ENCODE measurements at places on chromosomes 3 and 15. TPM values are rescaled to one million over a fixed set of nuclear protein-coding genes. Genes with fewer than 3 reads are reported as not detected.

KLF15 gene
- total RNA-seq, result 2.0 TPM

GOLGA6L7 gene
- not detected for total RNA-seq

BMF gene
- 2.9 TPM for total RNA-seq

ZNF385D gene
- 17.5 TPM for total RNA-seq

ACKR2 gene
- not detected for total RNA-seq

SLC28A2 gene
- not detected for total RNA-seq

THBS1 gene
- total RNA-seq, result 57.1 TPM

LRRIQ4 gene
- total RNA-seq, result 0.82 TPM

EIF5A2 gene
- 7.7 TPM for total RNA-seq

ROBO2 gene
- total RNA-seq, result 245 TPM

SPRED1 gene
- 70.9 TPM for total RNA-seq

POTEB2 gene
- total RNA-seq, result not detected

SPESP1 gene
- total RNA-seq, result 4.5 TPM

LMAN1L gene
- not detected for total RNA-seq

LSMEM2 gene
- 0.82 TPM for total RNA-seq

CFAP100 gene
- total RNA-seq, result 3.7 TPM

GOLGA8J gene
- total RNA-seq, result not detected

MUC13 gene
- total RNA-seq, result not detected

FOXL2NB gene
- total RNA-seq, result 0.41 TPM

KPNA1 gene
- total RNA-seq, result 46.5 TPM

EPHB3 gene
- total RNA-seq, result 5.7 TPM

Measured in frontal cortex (tissue), 4 donors.